Pancreas (tissue), 10 donors: ENCODE measurements at places on chromosomes 12 and 14.

DNA sequence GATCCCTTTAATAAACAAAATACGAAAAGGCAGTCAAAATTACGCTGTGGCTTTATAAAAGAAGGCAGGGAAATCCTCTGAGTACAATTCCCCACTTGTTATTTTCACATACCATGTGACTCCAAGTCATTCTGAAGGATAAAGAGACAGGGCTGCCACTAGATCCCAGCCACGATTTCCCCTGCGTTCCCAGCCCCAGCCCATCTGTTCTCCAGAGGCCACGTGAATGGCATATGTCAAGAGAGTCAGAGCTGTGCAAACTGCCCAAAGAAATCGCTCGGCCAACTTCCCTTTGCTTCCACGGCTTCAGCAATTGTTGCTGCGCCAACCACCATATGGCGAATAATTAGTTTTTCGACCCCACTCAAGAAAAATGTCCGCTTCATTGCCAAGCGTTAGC lies 161.3 kb downstream of the C12orf42 start:
- no peak for DNase-seq

GRCh38 chr14:20434701-20435581 lies 1.0 kb downstream of the KLHL33 start:
- no peak for DNase-seq

DNA sequence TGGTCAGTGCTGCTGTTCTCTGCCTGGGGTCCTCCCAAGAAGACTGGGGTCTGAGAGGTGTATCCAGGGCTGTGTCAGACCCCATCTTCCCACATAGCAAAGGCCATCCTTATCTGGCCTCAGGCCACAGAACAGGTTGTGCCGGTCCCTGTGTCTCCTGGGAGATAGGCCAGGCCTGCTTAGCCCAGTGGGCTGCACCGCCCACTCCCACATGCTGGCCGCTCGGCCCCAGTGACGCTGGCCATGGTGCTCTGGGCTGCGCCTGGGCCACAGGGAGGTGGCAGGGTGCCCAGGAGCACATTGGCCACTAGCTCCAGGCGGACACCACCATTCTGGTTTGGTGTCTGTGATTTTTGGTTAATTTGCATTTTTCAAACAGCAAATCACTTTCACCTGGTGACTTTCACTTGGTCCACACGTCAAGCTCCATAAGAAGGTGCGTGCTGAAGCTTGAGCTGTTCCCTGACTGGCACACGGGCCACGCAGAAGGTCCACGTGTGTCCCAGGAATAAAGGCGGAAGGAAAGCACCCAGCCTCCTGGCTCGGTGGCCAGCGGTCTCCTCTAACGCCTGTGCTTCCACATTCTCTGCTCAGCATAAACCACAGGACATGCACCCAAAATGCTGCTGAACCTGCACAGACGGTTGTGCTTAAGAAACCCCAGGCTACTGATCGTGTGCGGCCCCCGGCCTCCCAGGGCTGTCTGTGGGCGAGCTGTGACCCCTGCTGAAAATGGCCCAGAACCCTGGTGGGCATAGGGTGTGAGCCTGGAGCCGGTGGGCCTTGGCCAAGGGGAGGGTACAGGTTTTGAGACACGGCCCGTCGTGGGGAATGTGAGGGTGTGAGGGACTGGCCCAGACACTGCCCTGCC lies 4.6 kb downstream of the FBRSL1 start:
- peak; percentile 90 for DNase-seq

DNA sequence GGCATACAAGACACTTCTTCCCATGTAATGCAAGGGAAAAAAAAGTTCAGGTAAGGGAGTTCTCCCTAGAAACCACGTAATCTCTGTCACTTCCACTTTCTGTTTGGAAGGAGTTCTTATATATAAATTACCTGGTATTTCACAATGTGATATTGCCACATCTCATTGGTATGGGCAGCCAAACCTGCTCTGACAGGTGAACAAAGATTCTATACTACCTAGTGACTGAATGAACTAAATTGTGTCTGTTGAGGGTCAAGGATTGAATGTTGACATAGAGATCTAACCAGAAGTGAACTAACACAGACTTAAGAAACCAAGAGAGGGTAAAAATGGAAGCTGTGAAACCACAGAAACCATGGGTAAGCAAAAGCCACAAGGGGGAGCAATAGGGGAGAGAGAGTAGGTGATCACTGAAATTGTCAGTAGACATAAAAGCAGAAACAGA lies 161.3 kb downstream of the RPL10L start:
- no peak for DNase-seq

- DNase-seq = no peak
Measured at GRCh38 chr12:4446335-4446734, 720 bp upstream of the FGF6 start.

GRCh38 chr14:67986131-67986841 lies 166.7 kb downstream of the RAD51B start:
- DNase-seq = no peak

DNA sequence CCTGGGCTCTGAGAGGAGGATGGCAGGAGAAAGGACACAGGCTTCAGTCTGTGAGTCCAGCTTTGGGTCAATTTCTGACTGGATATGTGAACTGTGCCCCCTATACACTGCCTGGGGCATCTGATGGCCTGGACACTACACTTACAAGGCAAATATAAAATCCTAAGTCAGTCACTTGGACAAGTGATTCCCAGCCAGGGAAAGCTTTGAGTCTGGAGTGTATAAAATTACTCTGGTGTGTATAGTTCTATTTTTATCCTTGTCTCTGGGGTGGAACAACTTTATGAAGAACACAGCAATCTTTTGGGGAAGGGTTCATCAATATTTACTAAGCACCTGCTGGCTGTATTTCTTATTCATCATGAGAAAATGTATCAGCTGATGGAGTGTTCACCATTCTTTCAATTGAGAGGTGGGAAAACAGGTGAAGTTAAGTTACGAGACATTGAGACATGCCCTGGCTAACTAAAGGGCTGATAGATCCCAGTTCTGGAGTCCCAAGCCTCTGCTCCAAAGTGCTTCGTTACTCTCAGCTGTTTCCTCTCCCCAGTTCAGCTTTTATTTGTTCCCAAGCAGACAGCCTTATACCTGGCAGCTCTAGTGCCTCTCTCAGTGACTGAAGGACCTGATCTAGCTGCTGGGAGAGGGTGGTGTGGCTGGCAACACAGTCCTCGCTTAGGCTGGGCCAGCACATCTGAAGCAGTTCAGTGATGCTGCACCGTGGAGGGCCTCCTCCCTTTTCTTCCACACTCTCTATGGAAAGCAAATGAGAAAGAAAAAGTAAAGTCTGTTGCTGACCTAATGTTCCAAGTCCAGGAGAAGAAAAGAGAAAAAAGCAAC lies 30.9 kb downstream of the ZFYVE26 start:
- no peak for DNase-seq

DNA sequence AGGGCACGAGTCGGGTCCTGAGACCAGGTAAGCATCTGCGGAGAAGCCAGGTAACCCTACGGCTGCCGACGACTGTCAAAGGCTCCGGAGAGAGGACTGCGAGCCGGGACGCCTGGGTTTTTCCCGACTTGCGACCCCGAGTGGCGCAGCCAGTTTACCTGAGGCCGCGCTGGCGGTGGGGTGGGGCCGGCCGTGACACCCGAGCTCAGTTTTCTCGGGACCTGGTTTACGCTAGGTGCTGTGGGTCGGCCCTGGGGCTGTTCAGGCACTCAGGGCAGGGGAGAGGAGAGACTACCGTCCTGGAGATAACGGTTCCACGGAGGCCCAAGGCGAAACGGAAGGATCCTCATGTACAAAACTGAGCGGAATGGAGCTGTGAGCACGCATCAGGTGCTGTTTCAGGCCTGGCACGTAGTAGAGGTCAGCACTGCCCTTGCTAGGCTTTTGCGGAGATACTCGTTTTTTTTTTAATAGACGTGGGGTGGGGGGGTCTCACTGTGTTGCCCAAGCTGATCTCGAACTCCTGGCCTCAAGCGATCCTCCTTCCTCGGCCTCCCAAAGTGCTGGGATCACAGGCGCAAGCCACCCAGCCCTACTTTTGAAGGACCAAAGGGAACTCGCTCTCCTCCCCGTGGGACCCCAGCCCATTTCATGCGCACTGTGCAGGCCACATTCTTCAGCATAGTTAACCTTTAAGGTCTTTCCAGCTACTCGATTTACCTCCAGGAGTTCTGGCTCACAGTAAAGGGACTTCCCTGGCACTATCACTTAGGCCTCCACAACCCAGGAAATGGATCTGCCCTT lies 471 bp downstream of the MTRFR start:
- DNase-seq = peak; percentile 19

DNA sequence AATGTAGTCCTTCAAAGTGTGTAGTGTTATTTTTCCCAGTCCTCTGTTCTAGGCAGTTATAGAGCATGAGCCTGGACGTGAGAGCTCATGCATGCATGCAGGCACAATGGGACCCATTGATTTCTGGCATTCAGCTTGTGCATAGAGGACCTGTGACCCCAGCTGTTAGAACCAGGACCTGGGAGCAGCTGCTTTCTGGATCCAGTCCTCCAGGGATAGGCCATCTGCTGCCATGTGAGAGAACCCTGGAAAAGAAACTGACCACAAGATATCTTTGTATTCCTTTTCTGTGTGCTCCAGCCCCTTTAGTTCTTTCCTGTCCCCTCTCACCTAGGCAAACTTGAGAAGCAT lies 76.9 kb downstream of the SUSD6 start:
- DNase-seq = no peak

DNA sequence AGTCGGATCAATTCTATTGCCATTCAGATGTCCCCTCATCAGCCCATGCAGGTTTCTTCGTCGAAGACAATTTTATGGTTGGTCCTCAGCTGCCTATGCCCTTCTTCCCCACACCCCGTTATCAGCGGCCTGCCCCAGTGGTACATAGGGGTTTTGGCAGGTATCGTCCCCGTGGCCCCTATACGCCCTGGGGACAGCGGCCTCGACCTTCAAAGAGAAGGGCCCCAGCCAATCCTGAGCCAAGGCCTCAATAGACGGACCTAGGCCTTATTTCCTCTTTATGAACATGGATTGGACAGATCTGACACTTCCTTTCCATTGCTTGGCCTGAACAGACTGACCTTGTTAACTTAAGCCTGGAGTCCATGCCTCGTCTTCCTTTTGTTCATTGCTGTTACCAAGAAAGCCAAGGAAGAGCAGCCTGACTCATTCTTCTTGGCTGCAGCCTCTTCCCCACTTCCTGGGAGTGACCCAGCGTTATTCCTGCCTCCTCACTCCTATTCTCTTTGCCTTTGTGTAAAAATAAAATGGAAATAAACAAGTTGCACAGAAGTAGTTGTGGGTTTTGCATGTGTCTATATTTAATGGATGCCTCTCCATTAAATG lies 156.5 kb upstream of the AMIGO2 start:
- no peak for DNase-seq

GRCh38 chr12:93645702-93646101 lies 31.5 kb upstream of the CRADD start:
- DNase-seq = no peak

- DNase-seq = peak; percentile 18
Measured at GRCh38 chr12:57491393-57492280, 3.8 kb downstream of the MARS1 start.

GRCh38 chr12:3551386-3551785 lies 60.4 kb downstream of the PRMT8 start:
- peak; percentile 41 for DNase-seq

- no peak for DNase-seq
Measured at GRCh38 chr14:92109490-92109889, 3.1 kb upstream of the ATXN3 start.

GRCh38 chr12:25698772-25699171 lies 145.7 kb upstream of the LMNTD1 start:
- DNase-seq = no peak

GRCh38 chr12:68806488-68807237 lies 1.3 kb upstream of the MDM2 start:
- no peak for DNase-seq

GRCh38 chr12:67649261-67649569 lies 670 bp downstream of the DYRK2 start:
- no peak for DNase-seq

DNA sequence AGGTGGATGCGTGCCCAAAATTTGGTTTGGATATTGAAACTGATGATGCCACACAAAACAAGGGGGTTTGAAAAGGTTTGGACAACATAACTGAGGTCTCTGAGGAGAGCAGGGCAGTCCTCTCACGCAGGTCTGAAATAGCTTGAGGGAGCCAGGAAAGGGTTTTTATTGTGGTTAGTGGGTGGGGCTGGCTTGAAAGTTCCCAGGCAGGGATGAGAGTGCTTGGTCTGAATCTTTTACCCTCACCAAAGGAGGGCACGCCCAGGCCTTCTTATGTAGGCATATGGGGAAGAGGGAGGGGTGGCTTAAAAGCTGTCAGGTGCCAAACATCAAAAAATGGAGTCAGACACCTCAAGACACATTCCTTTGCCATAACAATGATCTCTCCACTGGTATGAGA lies 493.1 kb upstream of the CCDC196 start:
- DNase-seq = no peak

DNA sequence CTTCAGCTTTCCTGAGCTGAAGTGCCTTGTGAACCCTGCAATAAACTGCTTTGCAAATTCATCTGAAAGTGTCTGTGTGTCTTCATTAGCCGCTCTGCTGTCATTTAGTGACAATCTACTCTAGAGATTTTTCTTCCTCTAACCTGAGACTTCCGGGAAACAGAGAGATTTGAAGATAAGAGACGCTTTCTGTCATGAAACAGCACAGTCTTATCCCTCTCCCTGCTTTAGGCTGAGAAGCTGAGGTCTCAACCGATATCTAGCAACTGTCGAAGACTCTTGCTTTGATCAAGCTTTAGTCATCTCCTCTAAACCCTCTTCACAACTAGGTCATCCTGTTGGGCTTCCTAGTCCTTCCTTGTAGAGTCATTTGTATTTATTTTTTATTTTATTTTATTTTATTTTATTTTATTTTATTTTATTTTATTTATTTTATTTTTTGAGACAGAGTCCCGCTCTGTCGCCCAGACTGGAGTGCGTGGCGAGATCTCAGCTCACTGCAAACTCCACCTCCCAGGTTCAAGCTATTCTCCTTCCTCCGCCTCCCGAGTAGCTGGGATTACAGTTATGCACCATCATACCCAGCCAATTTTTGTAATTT lies 1.2 kb downstream of the RNASE2 start:
- DNase-seq = no peak

DNA sequence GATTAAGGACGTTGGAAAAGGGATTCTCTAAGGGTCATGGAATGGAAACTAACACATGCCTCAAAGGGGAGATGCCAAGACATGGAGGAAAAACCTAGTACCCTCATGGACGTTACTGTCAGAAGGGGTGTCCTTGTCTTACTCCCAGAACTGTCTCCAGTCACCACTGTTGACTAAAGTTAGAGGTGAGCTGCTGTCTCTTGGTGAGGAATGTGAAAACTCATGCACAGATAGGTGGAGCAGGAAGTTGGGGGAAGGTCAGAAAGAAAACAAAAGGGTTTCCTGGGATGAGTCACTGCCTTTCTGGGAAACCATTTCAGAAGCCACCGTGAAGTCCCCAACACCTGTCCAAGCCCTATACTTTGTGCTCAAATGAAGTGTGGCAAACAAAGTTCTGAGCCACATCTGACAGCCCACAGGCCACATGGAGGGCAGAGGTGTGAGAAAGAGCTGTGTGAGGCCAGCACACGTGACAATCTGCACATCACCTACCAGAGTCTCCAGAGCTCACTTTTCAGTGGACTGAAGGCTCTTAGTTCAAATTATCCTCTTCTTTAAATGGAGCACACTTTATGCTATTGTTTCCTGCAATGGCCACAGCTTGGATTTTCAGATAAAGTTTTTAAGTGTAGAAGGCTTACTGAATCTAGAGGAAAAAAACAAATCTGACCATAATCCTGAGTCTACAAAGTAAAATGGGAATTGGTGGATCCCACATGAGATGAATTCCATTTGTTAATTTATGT lies 92.9 kb upstream of the EGLN3 start:
- DNase-seq = no peak

- no peak for DNase-seq
Measured at GRCh38 chr12:39205969-39206368, 237.0 kb downstream of the KIF21A start.
